Stimulated activated CD4-positive, alpha-beta T cell treated with anti-CD3 and anti-CD28 coated beads, TNF-alpha, amount 100 ng/mL, for 1 hour (primary cell): ENCODE measurements at places on chromosomes 16 and 17.

- DNase-seq = no peak
Measured at GRCh38 chr17:41581366-41582060, 5.2 kb downstream of the KRT14 start.

- no peak for DNase-seq
Measured at GRCh38 chr16:53576904-53577303, 73.9 kb upstream of the AKTIP start.

DNA sequence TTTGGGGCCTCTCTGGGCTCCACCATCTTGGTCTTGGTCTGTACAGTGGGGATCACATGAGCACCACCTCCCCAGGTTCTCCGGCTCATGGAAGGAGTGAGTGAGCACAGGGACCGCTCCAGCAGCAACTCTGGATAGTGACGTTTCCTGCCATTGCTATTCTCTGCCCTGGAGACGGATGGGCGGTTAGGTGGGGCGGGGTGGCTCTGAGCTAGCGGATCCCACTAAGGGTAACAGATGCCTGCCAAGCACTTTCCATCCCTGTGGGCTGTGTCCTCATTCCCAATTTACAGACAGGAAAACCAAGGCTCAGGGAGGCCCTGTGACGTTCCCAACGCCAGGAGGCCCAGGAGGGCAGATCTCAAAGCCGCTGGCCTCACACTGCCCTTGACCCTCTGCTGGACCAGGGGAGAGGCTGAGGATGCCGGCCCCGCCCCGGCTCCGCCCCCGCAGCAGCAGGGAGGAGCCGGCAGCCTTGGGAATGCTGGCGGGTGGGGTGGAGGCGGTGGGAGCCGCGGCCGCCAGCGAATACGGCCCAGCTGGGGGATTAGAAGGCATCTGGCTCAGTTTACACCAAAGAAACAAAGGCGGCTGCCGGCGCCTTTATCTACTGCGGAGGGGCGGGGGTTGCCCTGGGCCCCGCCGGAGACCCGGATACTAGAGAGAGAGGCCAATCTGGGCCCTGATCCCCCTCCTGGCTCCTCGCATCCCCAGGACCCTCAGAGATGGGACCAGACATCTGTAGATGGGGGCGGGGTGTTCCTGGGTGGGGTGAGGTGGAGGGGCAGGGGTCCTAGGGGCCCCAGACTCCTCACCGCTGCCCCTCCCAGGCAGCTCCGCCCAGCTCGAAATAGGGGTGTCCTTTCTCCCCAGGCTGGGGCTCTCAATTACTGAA lies 122.3 kb upstream of the CIBAR2 start:
- DNase-seq = no peak

- DNase-seq = no peak
Measured at GRCh38 chr17:67659028-67659427, 58.7 kb upstream of the NOL11 start.

- DNase-seq = no peak
Measured at GRCh38 chr16:47722046-47722445, 260.9 kb downstream of the PHKB start.

DNA sequence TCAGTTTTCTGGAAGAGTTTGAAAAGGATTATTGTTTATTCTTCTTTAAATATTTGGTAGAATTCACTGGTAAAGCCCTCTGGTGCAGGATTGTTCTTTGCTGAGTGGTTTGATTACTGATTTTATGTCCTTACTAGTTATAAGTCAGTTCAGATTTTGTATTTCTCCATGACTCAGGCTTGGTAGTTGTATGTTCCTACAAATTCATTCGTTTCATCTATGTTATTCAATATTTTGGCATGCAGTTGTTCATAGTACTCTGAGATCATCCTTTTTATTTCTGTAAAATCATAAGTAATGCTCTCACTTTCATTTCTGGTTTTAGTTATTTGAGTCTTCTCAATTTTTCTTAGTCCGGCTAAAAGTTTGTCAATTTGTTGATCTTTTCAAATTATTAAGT lies 58.1 kb upstream of the CRYM start:
- DNase-seq = no peak

DNA sequence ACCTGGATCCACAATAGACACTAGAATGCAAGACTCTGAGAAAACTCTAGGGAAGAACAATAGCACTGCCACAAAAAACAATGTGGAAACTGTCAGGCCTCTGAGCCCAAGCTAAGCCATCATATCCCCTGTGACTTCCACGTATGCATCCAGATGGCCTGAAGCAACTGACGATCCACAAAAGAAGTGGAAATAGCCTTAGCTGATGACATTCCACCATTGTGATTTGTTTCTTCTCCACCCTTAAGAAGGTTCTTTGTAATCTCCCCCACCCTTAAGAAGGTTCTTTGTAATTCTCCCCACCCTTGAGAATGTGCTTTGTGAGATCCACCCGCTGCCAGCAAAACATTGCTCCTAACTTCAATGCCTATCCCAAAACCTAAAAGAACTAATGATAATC lies 39.2 kb upstream of the TNRC6C start:
- DNase-seq = no peak

DNA sequence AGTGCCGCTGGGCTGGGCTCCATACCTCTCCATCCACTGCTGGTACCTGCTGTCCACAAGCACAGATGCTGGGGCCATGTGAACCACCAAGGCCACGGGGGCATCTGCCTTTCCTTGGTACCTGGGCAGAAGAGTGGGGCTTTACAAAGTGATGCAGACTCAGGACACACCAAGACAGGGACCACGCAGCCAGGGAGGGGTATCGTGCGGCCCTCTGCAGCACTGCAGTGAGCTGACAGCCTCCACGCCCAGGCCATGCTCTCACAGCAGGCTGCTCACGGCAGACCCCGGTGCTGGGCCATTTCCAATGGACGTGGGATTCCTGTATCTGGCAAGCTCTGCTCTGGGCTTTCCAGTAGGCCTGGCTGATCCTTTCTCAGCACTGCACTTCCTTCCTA lies 14.4 kb downstream of the ELAC2 start:
- DNase-seq = no peak
